ENCODE measurements at places on chromosomes 3 and 15.

- DNase-seq = peak; percentile 19
Measured at GRCh38 chr3:141076797-141077571, 25.8 kb downstream of the SPSB4 start.

- DNase-seq = no peak
Measured at GRCh38 chr3:83877910-83878309, 1080.9 kb upstream of the CADM2 start.

GRCh38 chr15:70714015-70714414 is 49.3 kb downstream of the UACA start:
- DNase-seq = no peak

DNA sequence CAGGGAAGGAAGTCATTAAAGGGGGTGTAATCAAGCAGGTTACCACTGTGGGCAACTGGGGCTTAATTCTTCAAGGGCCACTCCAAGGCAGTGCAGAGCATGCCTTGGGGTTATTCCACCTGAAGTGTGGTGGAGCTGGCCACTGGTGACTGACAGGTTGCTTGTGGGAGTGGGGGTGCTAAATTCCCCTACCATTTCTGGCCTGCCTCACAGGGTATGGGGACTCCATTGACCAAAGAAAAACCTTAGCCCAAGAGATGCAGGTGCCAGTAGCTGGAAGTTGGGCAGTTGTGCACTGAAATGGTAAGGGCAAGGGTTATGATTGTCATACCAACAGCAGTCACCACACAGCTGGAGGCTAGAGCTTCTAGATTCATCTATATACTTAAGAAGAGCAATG is 93.4 kb downstream of the ZNF621 start:
- DNase-seq = no peak

DNA sequence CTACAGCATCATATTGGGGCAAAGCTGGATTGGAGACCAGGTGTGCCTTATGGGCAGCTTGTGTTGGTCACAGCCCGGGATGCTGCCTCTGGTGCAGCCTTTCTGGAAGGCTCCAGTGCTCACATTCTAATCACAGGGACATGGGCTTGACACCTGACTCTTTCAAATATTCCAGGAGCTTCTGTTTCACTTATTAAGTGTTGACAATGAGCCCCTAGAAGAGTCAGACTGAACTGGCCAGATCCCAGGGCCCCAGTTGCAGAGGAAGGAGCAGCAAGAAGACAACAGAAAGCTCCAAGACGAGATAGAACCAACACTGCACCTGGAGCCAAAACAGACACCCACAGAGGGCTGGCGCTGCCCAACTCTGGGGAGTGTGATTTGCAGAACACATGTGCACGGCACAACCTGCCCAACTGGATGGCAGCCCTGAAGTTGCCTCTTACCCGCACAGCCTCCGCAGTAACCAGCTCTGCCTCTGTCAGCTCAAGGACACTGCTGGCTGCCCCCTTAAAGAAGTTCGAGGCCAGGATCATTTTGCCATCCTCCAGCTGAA is 30.3 kb downstream of the ALDH1L1 start:
- no peak for DNase-seq

DNA sequence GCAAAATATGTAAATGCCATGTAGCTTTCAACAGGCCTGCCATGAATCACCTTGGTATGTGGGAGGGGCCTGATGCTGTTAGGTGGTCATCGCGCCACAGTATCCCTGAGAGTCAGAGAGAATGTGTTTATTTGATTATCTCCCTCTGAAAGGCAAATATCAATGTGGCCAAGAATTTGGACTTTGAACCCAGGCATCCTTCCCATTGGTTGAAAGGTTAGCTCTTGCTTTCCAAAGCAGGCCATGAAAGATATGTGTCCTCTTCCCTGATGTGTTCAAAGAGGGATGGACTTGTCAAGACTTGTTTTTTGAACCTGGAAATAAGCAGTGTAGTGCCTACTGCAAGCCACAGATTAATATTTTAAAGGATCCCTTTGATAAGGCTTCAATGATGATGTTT is 36.7 kb downstream of the SRP14 start:
- DNase-seq = no peak

DNA sequence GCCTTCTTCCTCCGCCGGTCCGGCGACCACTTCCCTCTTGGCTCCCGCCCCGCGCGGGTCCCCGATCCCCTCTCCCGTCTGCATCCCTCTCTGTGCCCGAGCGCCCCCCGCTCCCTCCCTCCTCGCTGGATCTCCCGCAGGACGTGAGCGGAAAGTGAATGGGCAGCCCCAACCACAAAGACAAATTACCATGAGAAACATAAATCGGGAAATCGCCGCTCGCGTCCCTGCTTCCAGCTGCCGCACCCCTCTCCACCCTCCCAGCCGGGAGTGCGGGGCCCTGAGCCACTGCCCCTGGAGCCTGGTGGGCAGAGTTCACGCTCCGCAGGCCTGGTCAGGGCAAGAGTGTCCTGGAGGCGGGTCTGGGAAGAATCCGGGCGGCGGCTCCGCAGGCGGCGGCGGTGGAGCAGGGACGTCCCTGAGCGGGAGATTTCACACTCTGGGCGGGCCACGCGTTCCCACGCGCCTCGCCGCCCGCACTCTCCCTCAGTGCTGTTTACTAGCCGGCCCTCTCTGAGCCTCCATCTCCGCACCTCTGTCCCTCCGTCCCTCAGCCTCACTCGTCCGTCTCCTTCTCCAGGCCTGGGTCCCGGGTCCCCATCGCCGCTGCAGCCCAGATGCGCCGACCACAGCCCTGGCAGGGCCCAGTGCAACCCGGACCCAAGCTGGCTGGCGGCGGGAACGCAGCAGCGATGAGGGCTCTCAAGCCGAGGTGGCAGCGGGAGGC is 835 bp downstream of the SEMA5B start:
- DNase-seq = peak; percentile 13

- no peak for DNase-seq
Measured at GRCh38 chr3:175940881-175941280, 1081.7 kb downstream of the NAALADL2 start.

DNA sequence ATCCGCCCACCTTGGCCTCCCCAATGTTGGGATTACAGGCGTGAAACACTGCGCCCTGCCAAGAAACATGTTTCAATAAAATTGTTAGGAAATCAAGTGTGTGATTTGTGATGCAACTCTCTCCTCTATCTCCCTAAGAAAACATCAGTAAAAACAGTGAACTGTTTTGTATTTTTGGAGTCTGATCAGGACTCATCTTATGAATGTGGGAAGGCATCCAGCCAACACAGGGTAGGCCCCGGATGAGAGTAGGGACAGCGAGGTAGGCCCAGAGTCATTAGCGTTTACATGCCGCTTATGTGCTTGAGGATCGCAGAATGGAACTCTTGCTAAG is 884 bp upstream of the GLYCTK start:
- DNase-seq = no peak

- DNase-seq = no peak
Measured at GRCh38 chr3:133401374-133402135, 1.7 kb downstream of the BFSP2 start.

DNA sequence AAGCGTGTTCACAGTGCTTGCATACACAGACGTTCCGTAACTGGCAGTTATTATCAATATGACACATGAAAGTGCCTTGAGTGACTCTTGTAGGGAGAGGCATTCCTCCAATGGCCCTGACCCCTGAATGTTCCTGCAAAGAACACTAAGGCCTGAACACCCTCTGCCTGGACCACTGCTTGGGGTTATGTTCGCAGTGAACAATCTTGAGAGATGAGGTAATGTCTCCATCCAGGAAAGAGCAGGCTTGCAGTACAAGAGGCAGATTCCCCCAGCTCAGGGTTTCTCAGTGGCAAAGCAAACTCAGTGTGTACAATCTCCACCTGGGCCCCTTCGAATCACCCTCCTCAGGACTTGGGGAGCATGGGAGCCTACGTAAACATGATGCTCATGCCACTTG is 324.6 kb downstream of the MAGI1 start:
- no peak for DNase-seq

All from activated naive CD8-positive, alpha-beta T cell treated with anti-CD3 and anti-CD28 coated beads, Interleukin-2, amount 50 U/mL, for 24 hours (primary cell).